ENCODE measurements at places on chromosomes 12 and 14.

DNA sequence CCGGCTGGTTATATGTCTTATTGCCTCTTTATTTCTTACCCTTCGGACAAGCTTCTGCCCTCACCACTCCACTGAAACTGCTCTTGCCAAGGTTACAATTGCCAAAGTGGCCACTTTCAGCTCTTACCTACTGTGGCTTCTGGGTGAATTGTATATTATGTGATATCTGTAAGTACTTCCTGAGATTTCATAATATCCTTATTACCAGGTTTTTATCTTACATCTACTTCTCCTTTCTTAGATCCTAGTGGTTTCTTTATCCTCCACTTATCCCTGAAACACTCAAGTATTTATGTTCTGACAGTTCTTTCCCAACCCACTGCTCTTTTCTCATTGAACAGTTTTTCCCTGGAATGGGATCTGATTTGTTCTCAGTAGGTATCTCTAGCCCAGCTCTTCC, 10.5 kb downstream of the CELA1 start:
- no peak for DNase-seq

GRCh38 chr14:72546344-72547016, 347.4 kb downstream of the DPF3 start:
- no peak for DNase-seq

- no peak for DNase-seq
These were observed 1441.9 kb upstream of the FLRT2 start for GRCh38 chr14:84087986-84088531.

- no peak for DNase-seq
These were observed 50.4 kb downstream of the KICS2 start for GRCh38 chr12:64171715-64172114.

GRCh38 chr14:56358851-56359614, 220.6 kb upstream of the TMEM260 start:
- no peak for DNase-seq

DNA sequence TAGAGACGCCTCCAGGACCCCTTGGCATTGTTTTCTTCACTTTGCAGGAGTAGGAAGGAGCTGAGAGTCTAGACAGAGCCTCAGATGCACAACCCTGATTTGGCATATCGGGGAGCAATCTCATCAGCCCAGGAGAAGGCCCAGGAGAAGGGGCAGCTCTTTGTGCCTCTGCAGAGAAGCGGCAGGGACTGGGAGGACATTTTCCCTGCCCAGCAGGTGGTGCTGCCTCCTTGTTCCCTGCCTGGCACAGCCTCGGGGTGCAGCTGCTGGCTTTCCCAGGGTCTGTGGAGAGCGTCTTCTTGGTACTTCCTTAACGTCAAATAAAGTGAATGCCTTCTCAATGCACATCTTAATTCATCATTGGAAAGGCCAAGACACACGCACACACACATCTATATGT, 419.5 kb downstream of the TMEM121 start:
- DNase-seq = no peak

DNA sequence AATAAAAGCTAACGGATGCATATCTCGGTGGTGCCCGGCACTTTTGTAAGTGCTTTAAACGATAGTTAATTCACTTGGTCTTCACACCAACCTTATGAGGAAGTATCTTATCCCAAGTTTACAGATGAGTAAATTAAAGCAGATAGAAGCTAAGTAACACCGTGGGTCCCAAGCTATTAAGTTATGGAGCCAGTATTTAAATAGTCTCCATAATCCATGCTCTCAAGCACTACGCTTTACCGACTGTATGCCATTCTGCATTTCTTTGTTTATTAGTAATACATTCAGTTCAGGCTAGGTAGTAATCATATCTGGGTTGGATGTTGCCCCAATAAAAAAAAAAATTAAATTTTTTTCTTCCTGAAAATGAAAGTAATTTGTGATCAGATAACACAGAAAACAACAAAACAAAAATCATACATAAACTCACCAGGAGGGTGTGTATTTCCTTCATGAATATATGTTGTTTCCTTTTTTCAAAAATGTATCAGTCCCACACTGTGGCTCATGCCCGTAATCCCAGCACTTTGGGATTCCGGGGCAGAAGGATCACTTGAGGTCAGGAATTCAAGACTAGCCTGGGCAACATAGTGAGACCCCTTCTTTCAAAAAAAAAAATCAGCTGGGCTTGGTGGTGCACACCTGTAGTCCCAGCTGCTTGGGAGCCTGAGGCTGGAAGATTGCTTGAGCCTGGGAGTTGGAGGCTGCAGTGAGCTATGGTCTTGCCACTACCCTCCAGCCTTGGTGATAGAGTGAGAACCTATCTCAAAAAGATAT, 1.4 kb upstream of the M6PR start:
- no peak for DNase-seq

GRCh38 chr14:67432050-67432564, 20.1 kb upstream of the PLEK2 start:
- DNase-seq = no peak

- DNase-seq = no peak
These were observed 17.5 kb downstream of the TMEM106C start for GRCh38 chr12:47980779-47981495.

DNA sequence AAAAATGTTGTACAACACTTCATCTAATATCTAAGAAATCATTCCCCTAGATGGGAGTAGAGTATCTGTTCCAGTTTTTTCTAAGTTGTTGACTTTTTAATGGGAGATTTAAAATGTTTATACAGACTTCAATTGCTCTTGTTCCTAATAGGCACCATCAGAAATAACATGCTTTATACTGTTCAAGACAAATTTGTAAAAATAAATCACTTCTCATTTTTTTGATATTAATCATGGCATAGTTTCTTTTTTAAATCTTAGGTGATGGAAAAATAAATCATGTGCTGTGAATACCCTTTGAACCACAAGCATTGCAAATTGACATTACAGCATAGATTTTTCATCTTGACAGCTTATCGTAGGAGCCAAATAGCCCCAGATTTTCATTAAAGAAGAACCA, 473.5 kb upstream of the MGAT4C start:
- DNase-seq = no peak

DNA sequence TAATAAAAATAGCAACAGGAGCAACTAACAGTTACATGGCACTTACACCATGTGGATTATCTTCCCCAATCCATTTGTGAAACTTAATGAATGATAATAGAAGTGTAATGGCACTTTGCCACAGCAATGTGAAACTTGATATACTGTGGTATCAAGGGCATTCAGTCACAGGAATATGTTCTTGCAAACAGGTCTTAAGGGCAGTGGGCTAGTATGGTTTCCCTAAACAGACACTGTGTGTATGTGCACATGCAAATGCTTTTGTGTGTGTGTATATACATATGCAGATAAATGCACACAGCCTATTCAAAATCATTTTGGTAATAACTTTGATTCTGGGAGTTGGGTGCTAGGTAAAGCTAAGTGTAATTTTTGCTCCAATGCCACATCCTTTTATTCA, 26.2 kb upstream of the ARHGAP5 start:
- no peak for DNase-seq

- DNase-seq = no peak
These were observed 14.3 kb downstream of the CHGA start for GRCh38 chr14:92937051-92937937.

DNA sequence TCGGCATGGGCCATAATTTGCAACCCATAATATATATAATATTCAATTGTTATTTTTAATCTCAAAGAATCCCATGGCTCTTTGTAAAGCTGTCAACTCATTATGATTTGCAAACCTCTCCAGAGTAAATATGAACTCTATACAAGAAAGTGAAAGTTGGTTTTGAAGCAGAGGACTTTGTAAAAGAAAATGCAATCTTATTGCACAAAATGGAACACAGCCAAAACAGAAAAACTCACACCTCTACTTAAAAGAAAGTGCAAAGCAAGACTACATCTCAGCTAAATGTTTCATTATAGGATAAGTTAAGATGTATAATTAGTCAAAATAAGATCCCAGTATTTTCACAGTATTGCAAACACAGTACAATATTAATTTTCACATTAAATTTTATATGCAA, 111.2 kb upstream of the FLRT2 start:
- no peak for DNase-seq

- DNase-seq = no peak
These were observed 1.2 kb downstream of the ESRRB start for GRCh38 chr14:76376878-76377734.

DNA sequence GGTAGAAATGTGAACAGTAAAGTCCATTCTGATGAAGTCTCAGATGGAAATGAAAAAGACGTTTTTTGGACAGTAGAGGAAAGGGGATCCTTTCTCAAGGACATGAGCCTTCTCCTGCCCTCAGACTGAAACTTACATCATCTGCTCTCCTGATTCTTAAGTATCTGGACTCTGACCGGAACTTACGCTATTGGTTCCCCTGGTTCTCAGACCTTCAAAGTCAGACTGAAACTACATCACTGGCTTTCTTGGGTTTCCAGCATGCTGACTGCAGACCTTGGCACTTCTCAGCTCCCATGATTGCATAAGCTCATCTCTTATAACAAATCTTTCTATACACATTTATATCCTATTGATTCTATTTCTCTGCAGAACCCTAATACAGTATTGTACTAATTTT, 291.0 kb downstream of the SNAPC1 start:
- no peak for DNase-seq

DNA sequence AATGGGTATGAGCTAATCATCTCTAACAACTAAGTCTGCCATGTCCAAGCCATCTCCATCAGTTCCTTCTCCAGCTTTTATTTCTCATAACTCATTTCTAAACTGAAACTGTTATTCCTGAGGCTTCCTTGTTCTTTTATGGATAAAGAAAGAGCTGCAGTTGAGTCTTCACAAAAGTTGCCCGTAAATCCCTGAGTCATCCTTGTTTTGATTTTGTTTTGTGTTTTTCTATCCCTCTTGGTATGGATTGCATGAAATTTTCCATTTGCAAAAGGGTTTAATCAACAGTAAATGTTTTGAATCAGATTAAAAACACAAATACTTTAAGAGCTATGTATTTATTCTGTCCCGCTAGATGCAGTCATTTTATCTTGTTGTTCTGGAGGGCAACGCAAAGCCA, 290.6 kb downstream of the EGLN3 start:
- no peak for DNase-seq

DNA sequence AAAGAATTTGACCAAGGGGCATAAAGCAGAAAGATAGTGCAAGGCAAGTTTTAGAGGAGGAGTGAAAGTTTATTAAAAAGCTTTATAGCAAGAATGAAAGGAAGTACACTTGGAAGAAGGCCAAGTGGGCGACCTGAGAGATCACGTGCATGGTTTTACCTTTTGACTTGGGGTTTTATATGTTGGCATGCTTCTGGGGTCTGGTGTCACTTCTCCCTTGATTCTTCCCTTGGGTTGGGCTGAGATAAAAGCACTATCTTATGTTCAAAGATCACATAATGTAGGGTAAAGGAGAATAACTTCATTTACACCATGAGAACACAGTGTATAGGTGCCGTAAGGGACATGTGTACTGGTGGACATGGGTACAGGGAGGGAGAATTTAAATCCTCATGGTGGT, 17.7 kb upstream of the TMEM30B start:
- no peak for DNase-seq

DNA sequence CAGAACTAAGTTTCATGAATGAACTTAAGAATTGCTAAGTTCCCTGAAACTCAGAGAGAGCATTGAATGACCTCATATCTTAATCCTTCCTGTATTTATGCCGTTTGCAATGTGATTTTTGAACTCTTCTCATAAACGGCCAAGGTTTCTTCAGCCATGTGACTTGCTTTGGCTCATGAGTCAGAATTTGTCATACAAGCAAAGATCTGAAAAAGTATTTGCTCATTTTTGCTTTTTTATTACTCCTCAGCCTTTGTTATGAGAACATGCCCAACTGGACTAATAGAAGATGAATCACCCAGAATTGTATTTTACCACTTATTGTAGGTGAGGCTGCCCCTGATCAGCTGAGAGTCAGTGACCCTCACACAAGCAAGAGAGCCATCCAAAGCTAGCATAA, 693.8 kb downstream of the BCL11B start:
- DNase-seq = no peak

DNA sequence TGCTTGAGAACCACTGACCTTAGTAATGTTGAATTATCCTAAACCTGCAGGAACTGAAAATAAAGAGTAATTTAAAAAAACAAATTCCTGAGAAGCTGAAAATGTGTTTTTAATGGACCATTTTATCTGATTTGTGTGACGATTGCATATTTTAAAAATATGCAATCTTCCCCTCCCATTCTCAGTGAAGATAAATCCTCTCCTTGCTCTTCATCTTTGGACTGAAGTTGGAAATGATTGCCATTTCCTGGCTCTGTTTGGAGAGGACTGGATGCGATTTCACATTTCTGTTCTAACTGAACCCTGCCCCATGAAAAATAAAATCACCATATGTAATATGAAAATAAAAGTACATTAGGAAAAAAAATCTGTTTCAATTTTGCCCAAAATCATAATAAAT, 216.3 kb downstream of the SLC6A15 start:
- DNase-seq = no peak

Measured in stimulated activated CD8-positive, alpha-beta memory T cell treated with anti-CD3 and anti-CD28 coated beads, Interleukin-7, amount 100 ng/mL, for 1 hour (primary cell).